NCI-H2107 (cell line): ENCODE measurements at places on chromosomes 2 and 18.

DNA sequence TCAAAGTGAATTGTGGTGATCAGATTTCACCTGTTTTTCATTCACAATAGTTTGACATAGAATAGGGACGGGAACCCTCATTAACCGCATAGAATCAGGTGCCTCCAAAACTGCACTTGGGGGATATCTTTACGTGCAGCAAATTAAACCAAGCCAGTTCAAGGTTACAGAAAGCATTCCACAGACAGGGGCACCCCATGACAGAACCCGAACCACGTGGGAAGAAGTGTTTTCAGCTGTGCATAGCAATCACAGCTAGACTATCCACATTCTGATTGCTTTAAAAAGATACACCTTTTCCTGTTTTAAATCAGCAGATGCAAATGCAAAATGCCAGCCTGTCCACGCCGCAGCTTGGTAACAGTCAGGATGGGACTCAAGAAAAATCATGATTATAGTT lies 205.8 kb downstream of the ANAPC1 start:
- no peak for DNase-seq

DNA sequence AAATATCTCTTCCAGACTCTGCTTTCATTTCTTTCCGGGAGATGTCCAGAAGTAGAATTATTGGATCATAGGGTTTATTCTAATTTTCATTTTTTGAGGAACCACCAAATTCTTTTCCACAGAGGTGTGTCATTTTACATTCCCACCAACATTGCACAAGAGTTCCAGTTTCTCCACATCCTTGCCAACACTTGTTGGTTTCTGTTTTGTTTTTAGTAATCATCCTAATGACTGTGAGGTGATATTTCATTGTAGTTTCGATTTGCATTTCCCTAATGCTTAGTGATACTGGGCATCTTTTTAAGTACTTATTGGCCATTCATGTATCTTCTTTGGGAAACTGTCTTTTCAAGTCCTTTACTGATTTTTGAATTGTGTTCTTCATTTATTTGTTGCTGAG lies 513.1 kb downstream of the PARD3B start:
- DNase-seq: no peak

DNA sequence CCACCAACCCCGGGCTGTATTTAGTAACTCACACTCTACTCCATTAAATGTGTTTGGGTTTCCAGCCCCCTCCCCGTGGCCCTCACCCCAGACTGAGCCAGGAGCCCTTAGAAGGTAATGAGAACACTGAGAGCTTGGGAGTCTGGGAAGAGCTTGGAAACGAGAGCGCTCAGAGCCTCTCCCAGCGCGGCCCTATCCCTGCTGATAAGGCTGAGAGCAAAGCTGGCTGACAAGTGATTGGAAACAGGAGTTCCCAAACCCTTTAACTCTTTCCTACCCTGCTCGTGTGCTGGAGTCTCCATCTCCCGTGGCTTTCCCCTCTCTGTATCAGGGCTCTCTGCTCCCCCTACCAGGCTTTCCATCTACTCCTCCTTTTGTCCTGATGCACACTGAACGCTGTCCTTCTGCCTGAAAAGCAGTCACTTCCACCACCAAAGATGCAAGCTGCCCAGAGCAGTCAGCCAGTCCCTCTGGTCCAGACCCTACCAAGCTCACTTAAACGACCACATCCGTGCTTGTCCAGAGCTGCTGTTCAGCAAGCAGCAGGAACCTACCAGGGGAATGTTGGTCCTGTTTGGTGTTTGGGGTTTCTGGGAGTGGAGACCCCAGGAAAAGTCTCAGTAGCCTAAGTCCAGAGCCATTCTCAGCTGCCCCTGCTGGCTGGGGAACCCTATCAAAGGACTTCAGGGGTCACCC lies 100.0 kb upstream of the PKDCC start:
- DNase-seq: no peak

DNA sequence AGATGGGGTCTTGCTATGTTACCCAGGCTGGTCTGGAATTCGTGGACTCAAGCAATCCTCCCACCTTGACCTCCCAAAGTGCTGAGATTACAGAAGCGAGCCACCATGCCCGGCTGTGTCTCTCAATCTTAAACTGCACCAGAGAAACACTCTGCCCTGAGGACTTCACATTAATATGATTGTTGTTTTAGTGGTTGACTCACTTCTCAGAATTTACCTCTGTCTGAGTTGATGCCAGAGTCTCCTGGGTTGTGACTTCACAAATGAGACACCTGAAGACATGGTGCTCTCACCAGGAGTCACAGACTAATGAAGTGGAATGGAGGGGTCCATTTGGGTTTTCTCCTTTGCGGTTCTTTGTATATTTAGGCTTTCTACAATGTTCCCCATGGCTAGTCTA lies 61.0 kb upstream of the TGIF1 start:
- no peak for DNase-seq

DNA sequence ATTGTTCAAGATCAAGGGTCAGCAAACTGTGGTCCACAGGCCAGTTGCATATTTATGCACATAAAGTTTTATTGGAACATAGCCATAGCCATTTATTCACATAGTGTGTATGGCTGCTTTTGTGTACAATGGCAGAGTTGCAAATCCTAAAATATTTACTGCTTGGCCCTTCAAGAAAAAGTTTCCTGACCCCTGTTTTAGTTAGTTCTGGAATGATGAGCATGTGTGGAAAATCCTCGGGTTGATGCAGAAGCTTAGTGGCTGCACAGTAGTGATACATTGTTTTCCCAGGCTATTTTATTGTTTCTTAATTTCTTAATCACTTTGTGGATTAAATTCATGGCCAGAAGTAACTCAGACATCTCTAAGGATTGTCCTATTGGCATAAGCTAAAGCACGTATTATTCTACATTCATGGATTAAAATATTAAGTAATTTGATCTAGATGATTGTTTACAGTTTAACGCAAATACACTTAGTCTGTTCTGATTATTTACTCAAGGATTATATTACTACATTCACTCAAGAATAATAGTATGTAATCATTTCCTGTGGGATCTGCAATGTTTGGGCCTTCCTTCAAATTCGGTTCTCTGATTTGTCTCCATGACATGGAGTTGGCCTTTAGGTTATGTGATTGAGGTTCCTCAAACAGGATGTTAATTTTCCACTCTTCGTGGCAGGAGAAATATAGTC lies 165.5 kb downstream of the TMEM247 start:
- no peak for DNase-seq

DNA sequence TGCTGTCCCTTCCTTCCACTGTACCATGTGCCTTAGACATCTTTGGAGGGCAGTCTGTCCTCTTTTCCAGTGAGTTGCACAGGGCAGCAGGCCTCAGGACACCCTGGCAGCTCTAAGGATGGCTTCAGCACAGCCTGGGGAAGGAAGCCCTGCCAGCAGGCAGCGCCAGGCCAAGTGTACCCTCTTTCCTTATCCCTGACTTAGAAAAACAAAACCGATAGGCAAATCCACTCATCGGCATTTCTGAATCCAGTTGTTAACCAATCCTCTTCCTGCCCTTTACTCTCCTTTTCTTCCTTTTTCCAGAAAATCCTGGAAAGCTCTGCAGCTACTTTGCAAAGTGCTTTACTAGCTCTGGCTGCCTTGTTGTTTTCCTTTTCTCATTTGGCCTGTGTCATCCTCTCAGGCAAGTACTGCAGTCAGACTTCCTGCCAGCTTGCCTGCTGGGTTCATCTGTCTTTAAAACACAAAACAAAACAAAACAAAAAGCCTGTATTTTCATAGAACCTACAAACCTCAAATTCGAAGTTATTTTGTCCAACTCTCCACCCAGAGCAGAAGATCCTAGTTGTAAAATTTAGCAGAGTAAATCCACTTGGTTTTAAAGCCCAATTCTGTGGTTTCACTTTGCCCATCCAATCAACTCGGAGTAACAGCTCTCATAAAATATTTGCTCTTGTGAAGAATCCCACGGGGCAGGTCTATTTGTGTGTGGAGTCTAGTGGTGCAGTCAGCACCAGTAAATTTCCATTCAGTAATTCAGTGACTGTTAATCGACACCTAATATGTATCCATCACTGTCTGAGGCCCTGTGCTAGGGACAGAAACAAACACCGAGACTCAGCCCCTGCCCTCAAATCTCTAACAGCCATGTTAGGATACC lies 45.2 kb downstream of the PCBP1 start:
- DNase-seq: peak; percentile 50
